Mesenchymal stem cell (in vitro differentiated cells and primary cell): ENCODE measurements at places on chromosomes 6 and 20.

DNA sequence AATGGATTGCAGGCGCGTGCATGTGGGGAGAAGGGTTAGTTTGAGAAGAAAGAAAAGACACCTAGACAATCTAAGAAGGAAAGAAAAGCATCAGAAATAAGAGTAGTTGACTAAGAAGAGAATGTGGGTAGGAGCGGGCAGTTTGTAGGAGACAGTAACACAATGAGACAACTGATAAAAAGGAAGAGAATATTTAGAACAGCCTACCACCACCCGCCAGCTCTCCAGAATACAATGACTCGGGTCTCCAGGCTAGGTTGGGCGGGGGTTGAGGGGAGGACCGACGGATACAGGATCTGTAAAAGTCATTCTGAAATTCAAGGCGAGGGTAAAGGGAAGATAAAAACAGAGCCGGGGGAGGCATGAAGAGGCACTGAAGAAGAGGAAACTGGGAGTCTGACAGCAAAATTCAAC lies 712 bp downstream of the ABHD16A start:
- H3K27ac ChIP-seq: peak overlapping the region; percentile 88
- H3K4me1 ChIP-seq: peaks cover 15% of the 10 kb centered on the region
- no peaks in the 10 kb centered on the region for H3K27me3 ChIP-seq
- H3K4me3 ChIP-seq: peak overlapping the region; percentile 97
- no peak for DNase-seq

DNA sequence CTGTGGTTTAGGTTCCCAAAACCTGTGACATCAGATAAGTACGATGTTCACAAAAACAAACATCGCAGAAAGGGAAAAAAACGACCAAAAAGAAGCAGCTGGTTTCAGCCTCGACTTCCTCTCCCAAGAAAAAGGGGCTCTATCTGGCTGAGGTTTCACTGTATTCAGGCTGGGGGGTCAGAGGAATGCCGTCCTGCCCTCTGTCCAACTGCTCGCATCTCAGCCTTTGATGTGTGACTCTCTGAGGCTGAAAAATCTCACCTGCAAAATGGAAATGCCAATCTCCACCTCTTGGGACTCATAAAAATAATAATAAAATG lies 123.6 kb upstream of the PTPN1 start:
- DNase-seq: no peak
- no peaks in the 10 kb centered on the region for H3K27me3 ChIP-seq
- H3K36me3 ChIP-seq: no peaks in the 10 kb centered on the region
- H3K27ac ChIP-seq: no peak overlapping the region
- no peak overlapping the region for H3K4me3 ChIP-seq

- no peaks in the 10 kb centered on the region for H3K27me3 ChIP-seq
- no peak overlapping the region for H3K27ac ChIP-seq
- DNase-seq: no peak
These were observed 64.0 kb downstream of the SYNDIG1 start for GRCh38 chr20:24533449-24533848.

DNA sequence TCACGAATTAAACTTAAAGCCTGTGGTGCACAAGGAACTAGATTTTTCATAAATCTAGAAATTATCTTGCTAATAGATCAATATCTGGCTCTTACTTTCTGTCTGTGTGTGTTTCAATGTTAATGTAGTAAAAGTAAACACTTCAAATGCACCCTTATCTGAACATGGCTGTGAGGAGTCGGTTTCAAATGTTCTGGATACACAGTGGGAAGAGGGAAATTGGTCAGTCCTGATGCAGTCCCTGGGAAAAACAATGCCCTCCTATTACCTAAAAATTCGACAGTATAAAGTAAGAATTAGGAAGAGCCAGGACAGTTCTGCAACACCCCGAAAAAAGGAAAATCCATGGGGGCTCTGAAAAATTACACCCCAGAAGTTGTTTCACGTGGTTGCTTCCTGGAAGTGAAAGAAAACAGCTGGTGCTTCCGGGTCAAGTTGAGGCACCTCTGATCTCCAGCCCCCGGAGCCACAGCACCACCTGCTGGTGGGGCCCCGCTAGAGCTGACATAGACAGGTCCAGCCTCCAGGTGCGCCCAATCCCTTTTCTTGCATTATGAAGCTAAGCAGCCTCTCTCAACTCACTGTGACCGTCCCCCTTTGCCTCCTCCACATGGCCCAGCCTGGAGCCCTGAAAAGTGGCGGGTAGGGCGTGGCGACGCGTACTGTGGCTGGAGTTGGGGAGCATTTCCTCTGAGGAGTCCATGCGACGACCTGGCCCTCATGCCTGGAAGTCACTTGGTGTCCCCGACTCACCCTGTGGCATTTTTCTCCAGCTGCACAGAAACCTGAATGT lies 8.3 kb downstream of the SEMG2 start:
- DNase-seq: no peak
- H3K27me3 ChIP-seq: peaks cover 80% of the 10 kb centered on the region
- no peak overlapping the region for H3K27ac ChIP-seq
- no peak overlapping the region for H3K4me3 ChIP-seq

DNA sequence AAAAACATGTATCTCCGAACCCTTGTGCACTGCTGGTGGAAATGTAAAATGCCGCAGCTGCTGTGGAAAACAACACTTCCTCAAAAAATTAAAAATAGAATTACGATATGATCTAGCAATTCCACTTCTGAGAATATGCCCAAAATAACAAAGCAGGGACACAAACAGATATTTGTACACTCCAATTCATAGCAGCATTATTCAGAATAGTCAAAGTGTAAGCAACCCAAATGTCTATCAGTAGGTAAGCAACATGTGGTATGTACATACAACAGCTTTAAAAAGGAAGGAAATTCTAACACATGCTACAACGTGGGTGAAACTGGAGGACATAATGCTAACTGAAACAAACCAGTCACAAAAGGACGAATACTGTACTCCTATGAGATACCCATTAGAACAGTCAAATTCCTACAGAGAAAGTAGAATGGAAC lies 5.7 kb upstream of the RAB5IF start:
- H3K4me1 ChIP-seq: peaks cover 3% of the 10 kb centered on the region
- no peak overlapping the region for H3K27ac ChIP-seq
- H3K27me3 ChIP-seq: no peaks in the 10 kb centered on the region
- no peaks in the 10 kb centered on the region for H3K36me3 ChIP-seq
